Stimulated activated CD8-positive, alpha-beta memory T cell treated with anti-CD3 and anti-CD28 coated beads, Interleukin-4, amount 100 ng/mL, for 48 hours (primary cell): ENCODE measurements at places on chromosomes 11 and 22.

GRCh38 chr11:30457087-30457486 is 129.1 kb downstream of the MPPED2 start:
- no peak for DNase-seq

GRCh38 chr11:2551131-2551530 is 106.3 kb downstream of the KCNQ1 start:
- no peak for DNase-seq

DNA sequence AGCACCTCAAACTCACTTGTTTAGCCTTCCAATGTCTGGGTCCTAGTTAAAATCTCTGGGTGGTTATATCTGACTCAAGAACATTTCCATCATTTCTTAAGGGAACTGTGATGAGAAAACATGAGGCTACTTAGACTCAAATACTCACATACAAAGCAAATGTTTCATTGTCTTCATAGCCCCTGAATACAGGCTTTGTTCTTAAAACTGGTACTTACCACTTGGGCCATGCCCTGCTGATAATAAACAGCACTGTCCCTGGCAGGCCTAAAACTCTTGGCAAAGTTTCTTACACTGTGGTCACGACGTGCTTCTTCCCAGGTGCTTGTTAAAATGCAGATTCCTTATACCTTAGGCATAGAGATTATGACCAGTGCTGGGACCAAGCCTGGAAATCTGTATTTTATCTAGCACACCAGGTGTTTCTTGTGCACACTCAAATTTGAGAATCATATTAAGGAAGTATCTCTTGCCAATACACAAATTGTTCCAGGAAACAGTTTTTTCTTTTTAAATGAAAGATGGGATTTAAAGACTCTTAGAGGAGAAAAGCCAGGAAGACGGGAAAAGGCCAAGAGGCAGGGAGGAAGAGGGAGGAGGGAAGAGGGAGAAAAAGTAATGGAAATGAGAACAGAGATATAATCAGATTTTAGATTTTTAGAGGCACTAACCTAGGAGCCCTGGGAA is 287.9 kb upstream of the MPPED2 start:
- no peak for DNase-seq

DNA sequence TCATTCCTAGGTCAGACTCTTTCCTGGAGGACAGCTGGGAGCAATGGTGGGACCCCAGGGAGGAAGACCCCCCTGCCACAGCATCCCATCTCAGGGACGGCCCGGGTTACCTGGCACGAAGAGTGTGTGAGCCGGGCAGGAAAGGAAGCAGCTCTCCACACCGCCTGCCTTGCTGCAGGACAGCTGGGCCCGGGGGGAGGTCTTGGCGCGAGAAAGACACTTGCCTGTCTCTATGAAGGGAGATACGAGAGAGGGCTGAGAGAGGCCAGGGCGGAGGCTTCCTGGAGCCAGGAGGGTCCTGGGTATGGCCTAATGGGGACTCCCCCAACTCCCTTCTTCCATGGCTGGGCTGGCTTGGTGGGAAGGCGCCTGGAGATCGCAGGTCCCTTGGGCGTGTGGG is 36.1 kb upstream of the TTLL12 start:
- no peak for DNase-seq

DNA sequence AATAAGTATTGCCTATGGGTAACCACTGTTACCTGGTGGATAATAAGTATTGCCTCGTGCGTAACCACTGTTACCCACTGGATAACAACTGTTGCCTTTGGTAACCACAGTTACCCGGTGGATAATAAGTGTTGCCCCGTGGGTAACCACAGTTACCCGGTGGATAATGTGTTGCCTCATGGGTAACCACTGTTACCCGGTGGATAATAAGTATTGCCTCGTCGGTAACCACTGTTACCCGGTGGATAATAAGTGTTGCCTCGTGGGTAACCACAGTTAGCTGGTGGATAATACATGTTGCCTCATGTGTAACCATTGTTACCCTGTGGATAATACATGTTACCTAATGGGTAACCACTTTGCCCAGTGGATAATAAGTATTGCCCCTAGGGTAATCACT is 9.8 kb upstream of the NXPE4 start:
- DNase-seq: no peak

GRCh38 chr22:20904980-20905355 is 12.2 kb upstream of the CRKL start:
- no peak for DNase-seq

GRCh38 chr11:68380786-68381622 is 68.6 kb downstream of the LRP5 start:
- DNase-seq: no peak

DNA sequence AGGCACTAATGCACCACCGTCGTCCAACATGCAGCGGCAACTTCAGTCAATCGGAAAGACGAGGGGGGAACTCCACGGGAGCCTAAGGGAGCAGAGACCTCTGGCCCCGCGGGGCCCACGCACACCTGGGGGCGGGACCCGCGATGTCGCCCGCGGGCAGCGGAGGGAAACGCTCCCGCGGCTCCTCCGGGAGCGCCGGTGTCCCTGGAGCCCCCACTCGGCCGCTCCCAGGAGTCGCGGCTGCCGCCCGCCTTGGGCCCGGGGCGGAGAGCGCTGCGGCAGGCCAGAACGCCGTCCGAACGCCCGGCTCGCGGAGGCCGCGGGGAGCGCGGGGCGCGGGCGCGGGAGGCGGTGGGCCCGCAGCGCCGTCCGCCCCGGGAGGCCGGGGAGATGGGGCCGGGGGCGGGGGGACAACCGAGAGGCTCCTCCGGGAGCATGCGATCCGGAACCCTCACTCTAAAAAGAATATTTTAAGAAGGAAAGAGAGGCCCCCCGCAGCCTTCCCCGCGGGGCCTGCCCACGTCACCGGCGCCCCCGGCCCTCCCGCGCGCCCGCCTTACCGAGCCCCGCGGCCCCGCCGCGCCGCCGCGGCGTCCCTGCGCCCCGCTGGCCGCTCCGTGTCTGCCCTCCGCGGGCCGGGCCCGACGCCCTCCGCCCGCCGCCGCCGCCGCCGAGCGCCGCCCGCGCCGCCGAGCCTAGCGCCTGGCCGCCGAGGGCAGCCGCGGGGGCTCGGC is 86.6 kb upstream of the ARHGAP32 start:
- peak; percentile 31 for DNase-seq

DNA sequence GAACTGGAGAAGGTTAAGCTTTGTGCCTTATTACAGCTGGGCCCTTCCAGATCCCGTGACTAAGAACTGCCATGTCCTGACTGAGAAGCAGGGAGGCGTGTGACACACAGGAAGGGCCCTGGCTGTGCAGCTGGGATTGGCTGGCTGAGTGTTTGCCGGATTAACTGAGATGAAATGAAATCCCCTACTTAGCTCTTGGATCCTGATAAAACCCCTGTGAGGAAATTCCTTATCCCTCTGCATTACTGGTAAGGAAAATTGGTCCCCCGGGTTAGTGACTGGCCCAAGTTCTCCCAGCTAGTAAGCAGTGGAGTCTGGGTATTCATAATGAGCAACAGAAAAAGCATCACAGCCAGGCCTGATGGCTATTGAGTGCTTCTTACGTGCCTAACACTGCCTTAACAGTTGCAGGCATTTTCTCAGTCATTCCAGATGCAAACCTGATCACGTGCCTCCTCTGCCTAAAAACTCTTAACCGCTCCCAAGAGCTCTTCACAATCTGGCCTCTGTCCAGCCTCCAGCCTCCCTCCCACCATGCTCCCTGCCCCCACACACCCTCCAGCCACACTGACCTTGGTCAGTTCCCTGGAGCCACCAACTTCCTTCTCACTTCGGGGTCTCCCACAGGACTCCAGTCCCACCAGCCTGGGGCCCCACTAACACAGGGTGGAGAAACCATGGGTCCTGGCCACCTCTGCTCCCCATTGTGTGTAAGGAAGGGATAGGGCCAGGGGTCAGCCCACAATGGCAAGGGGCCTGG is 37.8 kb downstream of the ARRB1 start:
- DNase-seq: no peak

- DNase-seq: no peak
These were observed 7.3 kb downstream of the C11orf97 start for GRCh38 chr11:94519478-94520084.

GRCh38 chr11:47244448-47245350 is 3.9 kb downstream of the ACP2 start:
- DNase-seq: no peak
